AG04450 (cell line): ENCODE measurements at places on chromosomes 7 and 10.
A peak's percentile ranks its signal among the peaks of the same experiment; 100 is the strongest.

GRCh38 chr10:75396631-75397495 is 4.7 kb downstream of the ZNF503 start:
- no peak for DNase-seq

DNA sequence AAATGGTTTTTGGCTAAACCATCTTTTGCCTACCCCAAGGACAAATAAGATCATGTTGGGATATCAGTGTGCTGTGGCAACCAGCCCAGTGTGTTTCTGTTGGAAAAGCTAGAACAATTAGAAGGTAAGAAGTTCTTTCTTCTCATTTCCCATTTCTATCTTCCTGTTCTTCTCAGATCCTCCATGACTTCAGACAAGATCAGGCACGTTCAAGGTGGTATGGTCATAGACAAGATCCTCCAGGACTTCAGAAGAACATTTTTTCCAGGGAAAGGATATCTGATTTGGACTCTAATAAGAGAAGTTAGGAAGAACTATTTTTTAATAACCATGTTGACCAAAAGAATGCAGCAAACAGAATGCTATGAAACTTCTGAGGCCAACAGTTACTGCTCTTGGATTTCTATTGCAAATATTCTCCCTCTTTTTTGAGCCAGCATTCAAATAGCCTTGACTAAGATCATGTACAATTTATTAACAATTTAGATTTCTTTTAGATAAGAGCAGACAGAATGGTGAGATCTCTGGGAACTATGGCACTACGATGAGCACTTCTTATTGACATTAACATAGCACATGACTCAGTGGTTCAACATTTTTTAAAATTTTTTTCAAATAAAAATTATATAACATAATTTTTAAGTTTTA is 15.9 kb downstream of the HYCC1 start:
- DNase-seq: no peak

DNA sequence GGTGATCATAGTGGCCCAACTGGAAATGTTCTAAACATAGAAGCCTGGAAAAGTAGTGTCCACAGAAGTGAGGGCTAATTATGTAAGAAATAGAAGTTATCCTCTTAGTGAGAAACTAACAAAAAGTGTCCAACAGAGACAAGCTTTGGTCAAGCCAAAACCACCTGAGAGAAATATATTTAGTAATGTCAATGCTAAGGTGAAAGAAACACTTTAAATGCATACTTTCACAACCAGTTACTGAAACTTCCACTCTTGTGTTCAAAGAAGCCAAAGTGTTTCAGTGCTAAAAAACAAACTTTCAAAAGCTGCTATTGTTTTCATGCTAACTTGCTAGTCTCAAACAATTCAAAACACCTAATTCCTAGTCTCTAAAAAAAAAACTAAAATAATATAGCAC is 18.1 kb downstream of the RAB11FIP2 start:
- DNase-seq: no peak

DNA sequence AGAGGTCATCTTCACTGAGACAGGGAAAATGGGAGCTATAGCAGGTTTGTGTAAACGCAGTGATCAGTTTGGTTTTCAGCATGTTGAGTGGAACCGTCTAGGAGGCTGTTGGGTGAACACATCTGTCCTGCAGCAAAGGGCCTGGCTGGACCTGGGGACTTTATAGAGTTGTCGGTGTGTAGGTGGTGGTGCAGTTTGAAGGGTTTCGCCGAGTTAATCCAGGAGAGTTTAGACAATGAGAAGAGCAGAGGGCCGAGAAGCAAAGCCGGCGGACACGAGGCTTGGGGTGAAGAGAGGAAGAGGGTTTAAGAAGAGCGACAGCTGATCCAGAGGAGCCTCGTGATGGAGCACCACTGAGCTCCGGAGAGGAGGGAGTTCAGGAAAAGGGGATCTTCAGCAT is 39.1 kb downstream of the IL15RA start:
- DNase-seq: no peak

DNA sequence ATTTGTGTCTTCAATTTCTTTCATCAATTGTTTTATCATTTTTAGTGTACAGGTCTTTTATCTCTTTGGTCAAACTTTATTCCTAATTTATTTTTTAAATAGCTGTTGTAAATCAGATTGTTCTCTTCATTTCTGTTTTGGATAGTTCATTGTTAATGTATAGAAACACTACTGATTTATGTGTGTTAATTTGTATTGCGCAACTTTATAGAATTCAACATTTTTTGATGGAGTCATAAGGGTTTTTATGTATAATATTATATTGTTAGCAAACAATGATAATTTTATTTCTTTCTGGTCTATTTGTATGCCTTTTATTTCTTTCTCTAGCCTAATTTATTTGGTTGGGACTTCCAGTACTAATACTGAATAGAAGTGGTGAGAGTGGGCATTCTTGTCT is 181.2 kb downstream of the CCDC7 start:
- DNase-seq: no peak

GRCh38 chr10:76583711-76584161 is 1053.9 kb downstream of the KCNMA1 start:
- peak; percentile 66 for DNase-seq

DNA sequence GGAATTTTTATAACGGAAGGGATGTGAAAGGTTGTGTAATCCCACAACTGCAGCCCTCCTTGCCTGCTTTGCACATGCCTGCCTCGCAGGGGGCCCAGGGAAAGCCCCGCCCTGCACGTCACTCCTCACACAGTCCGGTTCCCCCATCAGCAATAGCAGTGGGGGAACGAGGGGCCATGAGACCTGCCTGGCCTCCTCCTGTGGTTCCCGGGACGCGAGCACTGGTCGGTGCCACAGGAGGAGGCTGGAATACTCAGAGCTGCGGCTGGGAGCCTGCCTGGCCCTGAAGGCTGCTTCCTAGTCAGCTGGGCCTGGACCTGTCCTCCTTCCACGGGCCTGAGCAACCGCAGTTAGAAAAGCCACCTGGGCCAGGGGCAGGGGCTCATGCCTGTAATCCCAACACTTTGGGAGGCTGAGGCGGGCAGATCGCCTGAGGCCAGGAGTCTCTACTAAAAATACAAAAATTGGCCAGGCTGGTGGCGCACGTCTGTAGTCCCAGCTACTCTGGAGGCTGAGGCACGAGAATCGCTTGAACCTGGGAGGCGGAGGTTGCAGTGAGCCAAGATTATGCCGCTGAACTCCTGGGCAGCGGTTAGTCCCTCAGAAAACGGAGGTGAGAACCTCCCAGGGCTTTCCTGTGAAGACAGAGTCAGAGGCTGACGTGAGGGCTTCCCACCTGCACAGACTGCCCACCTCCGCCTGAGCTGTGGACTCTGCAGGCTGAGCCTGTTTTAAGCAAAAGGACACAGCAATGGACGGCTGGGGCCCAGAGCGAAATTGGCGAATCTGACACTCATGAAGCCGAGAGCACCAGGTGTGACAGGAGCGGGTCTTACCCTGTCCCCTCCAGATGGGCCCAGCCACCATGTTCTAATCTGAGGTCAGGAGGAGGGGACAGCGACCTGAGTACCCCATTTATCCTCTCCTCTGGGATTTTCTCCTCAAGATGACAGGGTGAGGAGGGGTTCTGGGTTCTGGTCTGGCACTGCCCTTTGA is 52.9 kb downstream of the VIPR2 start:
- no peak for DNase-seq

- DNase-seq: no peak
Observed at GRCh38 chr10:123136221-123136805, 543 bp downstream of the HMX3 start.

GRCh38 chr7:139426258-139427028 is 57.0 kb downstream of the KLRG2 start:
- no peak for DNase-seq

GRCh38 chr7:123308254-123308951 is 108.6 kb upstream of the SLC13A1 start:
- DNase-seq: no peak

DNA sequence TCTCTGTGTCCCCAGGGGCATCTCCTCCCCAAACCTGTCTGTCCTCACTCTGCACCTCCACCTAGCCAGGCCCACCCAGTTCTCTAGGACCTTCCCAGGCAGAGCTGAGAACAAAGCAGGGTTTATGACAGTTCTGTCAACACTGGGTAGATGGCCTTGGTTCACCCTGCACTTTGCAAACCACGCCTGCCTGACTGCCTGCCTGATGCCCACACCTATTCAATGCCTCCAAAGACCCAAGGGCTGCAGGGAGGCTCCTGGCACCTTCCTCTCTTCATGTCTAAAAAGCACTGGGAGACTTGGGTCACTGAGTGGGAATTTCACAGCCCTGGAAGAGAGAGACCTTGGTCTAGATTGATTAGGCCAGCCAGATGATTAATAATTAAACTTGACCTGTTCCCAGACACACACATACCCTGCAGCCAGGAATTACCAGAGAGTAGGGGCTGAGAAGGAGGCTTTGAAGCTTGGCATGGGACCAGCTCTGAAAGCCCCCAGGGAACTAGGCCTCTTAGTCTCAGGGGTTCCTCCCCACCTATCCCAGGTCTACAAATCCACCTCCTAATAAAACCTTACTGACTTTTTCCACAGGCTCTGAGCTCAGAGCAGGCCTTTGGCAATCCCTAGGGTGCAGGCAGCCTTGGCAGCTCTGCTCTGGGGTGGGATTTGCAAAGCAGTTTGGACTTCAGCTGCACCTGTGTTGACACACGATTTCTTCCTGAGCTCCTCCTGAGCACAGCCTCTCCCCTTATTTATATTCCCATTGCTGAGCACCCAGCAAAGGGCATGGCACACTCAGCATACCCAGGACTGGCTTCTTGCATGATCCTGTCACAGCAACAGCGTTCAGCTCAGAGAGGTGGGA is 25.7 kb upstream of the PDCD4 start:
- DNase-seq: no peak

GRCh38 chr10:79070606-79071395 is 2.0 kb downstream of the ZMIZ1 start:
- DNase-seq: no peak

DNA sequence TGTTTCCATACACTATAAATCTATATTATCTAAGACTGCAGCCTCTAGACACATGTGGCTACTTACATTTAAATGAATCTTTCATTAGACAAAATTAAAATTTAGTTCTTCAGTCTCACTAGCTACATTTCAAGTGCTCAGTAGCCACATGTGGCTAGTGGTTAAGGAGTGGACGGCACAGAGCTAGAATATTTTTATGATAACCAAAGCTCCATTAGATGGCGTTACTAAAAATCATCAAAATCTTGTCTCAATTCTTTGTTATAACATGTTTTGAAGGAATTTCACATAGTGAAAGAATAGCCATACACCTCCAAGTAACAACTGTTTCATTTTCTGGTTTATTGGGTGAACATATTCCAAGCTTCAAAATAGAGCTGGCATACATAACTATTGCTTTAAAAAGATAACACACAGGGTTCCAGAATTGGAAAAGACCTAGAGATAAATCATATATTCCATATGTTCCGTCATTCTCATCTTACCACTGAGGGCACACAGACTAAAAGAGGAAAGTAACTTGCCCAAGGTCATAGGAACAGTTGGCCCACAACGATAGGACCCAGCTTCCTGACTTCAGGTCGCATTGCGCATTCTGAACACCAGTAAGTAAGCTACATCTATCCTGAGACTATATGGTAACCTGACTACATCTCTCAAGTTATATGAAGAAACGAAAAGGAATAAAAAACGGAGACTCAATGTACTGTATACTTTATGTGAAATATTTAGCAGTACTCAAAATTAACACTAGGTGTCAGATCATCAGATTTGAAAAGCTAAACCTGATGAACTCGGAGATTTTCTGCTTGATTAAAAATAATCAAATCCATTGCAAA is 66.6 kb downstream of the CAV1 start:
- no peak for DNase-seq

DNA sequence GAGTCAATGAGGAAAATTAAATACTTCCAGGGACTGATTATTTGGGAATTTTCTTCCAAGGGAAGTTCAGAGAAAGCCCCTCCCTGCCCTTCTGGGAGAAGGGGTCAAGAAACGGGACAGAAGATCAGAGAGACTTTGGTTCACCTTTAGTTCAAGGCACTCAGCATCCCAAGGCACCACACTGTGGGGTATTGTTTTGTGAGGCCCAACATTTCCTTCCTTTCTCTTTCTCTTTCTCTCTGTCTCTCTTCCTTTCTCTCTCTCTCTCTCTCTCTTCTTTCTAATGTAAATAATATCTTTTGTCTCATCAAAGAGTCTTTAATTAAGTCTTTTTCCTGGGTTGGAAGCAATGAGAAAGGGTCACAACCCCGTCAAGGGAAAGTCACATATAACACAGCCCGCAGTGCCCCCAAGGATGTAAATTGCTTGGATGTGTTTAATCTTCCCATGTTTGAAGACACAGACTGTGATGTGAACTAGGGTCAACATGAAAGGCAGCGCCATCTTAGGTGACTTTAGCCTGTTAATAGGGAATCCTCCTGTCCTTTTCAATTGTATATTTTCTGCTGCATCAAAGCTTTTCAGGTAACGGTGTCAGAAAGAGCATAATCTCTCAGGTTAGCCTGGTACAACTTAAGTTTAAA is 983.3 kb upstream of the C7orf33 start:
- no peak for DNase-seq

DNA sequence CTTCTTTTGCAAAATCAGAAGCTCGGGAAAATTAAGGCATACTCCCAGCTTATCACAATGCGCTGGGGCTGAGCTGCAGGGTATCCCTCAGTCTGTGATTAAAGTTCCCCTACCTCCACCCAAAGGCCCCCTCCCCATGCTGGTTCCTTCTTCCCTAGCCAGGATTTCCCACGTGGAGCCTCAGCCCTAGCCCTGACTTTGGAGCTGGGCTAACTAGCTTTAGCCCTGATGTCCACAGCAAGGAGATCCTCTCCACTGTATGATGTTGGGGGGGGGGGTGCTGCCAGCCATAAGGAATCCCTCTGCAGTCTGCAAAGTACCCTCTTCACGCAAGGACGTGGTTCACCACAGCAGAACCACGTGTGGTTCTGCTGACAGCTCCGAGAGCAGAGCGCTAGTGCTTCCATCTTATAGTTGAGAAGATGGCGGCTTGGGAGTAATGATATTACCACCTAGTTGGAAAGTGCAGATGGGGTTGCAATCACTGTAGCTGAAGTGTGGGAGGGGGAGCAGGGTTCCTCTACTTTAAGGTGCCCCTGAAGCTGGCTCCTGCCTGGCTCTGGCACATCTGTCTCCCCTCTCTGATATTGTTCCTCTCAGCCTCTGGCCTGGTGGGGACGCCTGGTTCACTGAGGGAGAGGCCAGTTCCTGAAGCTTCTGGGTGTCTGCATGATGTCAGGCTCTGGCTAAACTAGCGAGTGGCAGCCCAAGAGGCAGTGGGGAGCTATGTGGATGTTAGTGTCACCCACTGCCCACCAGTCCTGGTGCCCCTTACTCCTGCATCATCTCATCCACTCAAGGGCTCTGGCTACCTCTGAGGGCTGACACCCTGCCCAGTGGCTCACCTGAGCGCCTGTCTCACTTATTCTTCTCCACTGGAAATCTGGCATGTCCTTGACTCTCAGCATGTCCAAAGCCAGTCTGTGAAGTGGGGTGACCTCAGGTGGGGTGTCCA is 270.7 kb downstream of the RPS24 start:
- DNase-seq: no peak

GRCh38 chr10:104777086-104777799 is 136.2 kb downstream of the SORCS3 start:
- DNase-seq: no peak
